ENCODE measurements at places on chromosomes 6 and 20.

DNA sequence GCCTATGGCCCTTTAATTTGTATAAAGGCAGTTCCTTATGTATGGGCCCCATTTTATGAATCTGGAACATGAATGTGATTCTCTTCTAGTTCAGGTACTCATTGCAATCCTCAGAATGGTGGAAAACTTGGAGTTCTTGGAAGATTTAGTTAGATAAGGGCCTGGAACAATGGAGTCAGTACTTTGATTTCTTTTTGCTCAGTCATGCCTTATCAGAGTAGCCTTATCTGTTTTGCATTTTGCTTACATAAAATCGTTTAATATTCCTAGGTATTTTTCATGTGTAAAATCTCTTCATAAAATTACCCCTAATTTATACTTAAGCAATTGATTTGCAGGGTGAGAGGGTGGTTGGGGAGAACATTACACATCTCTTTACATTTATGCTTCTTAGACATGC, 160.6 kb downstream of the JARID2 start:
- DNase-seq, result no peak

- no peak for DNase-seq
Observed at GRCh38 chr20:57787151-57787989, 77.6 kb upstream of the PMEPA1 start.

- no peak for DNase-seq
Observed at GRCh38 chr6:141618180-141618581, 514.5 kb upstream of the GJE1 start.

GRCh38 chr6:52976591-52977035, 18.5 kb downstream of the GSTA4 start:
- no peak for DNase-seq

- DNase-seq, result no peak
Observed at GRCh38 chr20:16803965-16804792, 56.0 kb downstream of the OTOR start.

- no peak for DNase-seq
Observed at GRCh38 chr6:148258868-148259267, 83.8 kb upstream of the SASH1 start.

- DNase-seq, result no peak
Observed at GRCh38 chr20:8291873-8292272, 159.8 kb downstream of the PLCB1 start.

- DNase-seq, result no peak
Observed at GRCh38 chr20:58046311-58046710, 182.1 kb downstream of the ANKRD60 start.

DNA sequence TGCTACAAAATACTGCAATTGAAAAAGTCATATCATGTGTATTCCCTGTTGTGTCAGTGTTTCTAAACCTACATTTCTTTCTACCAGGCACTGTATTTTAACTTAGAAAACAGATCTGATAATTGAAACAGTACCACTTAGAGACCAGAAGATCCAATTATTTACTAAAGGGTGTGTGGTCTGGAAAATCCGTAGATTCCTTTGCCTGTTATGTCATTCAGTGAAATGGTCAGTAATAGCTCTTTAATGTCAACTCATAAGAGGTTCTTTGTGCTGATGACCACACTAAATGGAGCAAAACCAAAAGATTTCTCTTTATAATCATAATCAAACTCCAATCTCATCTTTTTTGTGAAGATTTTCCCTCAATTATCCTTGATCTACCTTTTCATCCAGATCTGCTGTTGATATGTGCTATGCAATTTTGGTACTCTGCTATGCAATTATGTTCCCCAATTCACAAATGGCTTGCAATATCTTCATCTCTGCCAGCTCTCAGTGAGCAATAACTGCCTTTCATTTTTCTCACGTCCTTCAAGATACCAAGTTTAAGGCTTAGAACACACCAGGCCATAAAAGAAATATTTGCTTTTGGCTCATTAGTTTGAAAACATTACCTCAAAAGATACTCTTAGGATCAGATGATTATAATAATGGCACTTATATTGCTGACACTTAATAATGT, 165.5 kb downstream of the MOXD1 start:
- no peak for DNase-seq

DNA sequence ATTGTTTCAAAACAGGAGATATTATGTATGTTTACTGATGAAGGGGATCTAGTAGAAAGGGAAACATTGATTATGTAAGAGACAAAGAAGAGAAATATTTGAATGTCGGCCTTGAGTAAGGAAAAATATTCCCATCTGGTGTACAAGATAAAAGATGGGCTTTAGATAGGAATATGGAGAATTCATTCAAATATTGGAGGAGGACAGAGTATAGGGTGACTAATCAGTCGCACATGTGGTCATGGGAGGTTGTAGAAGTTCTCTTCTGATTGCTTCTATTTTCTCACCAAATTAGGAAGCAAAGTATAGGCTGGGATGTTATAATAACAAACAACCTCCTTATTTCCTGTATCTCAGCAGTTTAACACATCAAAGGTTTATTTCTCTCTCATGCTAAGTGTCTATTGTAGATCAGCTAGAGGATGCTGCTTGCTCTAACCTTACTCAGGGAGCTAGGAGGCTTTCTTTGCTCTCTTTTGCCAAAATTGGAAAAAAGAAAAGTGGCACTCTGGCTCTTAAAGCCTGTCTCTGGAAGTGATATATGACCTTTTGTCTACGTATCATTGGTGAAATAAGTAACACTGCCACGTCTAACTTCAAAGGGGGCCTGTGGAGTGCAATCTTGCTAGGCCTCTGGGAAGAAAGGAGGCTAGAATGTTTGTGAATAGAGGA, 1.2 kb upstream of the HDDC2 start:
- DNase-seq, result no peak

DNA sequence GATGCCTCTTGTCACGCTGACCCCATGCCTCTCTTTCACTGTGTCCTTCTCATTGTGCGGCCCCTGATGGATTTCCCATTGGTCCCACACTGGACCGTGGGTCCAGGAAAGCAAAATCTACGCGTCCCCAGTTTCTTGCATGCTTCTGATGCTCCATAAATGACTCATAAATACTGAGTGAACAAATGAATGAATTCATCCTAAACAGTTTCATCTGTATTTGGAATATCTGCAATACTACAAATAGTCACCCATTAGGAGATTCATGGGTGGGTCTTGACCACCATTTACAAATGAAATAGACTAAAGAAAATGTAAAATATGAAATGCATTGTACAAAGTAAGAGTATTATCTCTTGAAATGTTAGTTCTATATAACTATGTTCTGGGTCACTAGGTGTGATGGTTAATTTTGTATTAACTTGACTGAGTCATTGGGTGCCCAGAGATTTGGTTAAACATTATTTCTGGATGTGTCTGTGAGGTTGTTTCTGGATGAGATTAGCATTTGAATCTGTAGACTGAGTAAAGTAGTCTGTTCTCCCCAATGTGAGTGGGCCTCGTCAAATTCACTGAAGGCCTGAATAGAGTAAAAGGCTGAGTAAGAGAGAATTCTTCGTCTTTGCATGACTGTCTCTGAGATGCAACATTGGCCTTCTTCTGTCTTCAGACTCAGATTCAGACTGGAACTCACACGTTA, 448.7 kb downstream of the PREX1 start:
- DNase-seq, result no peak

GRCh38 chr6:21946298-21946783, 350.5 kb downstream of the PRL start:
- no peak for DNase-seq

- no peak for DNase-seq
Observed at GRCh38 chr6:41900861-41901260, 5.7 kb upstream of the USP49 start.

- DNase-seq, result no peak
Observed at GRCh38 chr6:47235964-47236760, 73.5 kb downstream of the TNFRSF21 start.

GRCh38 chr6:73325656-73326055, 28.4 kb downstream of the DPPA5 start:
- no peak for DNase-seq

- no peak for DNase-seq
Observed at GRCh38 chr20:64112691-64113443, 5.5 kb upstream of the NPBWR2 start.

DNA sequence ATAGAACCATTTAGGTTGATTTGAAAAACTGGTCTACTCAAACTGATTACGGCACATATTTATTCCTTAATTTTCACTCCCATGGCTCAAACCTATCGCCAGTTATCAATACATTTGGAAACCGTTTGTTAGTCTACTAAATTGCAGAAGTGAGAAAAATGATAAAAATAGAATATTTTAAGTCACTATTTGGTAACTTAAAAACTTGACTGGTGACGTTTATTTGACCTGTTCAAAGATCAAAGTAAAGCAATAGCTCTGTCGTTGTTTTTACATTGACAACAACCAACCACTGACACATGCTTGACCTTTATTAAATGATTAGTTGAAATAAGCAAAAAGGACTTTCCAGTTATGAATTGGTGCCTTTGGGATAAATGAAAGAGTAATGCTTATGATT, 402.9 kb upstream of the MAP3K7 start:
- no peak for DNase-seq

DNA sequence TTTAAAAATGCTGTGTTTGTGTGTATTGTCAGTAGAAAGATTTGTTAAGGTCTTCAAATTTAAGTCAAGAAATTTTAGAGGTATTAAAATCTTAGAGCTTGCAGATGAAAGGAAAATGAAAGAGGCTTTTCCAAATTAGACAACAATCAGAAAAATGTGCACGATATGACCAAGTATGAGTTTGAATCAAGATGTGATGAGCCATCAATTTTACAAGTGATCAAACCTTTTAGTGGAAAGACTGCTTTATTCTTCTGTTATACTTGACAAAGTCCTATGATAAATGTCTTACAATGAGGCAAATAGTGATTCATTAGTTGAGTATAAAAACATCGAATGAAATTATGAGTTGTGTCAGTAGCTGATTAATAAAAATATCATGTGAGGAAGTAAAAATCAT, 19.6 kb upstream of the CST1 start:
- DNase-seq, result no peak

DNA sequence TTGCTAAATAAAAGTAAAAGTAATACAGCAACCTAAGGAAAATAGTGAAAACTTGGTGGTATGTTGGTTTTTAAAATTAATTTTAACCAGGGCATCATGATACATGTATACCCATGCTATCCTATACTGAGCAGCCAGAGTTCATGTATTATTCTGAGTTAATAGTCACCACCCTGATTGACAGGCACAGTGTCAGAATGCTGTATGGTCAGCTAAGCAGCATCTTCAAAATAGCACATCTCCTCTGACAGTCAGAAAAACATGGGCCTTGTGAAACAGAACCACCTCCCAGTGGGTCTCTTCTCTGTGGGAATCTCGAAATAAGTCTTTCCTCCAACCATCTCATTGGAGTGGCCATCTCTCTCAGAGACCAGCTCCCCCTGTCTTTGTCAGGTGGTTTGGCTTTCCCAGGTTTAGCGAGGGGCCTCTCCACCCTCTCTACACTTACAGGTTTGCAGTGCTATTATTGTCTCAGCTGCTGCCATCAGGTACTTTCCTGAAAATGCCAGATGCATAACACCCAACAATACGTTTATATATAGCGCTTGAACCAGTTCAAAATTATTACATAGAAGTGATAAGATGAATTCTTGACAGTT, 47.1 kb upstream of the RNF8 start:
- no peak for DNase-seq

Data from cortex of kidney (tissue), 1 donor.